ENCODE measurements at places on chromosomes 6 and 20.

DNA sequence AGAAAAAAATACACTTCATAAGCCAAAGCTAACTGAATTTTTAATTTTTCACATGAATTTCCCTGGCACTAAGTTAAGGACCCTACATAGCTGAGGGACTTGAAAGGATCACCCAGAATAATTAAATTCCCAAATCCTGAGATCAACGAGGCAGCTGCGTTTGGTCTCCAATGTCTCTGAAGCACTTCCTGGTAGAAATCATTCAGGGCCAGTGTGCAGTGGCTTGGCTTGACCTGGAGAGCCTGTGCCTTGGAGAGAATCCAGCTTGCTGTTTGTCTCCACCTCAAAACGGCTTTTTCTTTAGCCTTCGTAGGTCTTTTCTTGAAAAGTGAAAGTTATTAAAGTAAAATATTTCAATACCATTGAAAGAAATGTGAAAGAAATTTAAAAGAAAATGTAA is 92.4 kb downstream of the SMOC2 start:
- no peak for DNase-seq

GRCh38 chr6:137970368-137970767 is 103.3 kb downstream of the TNFAIP3 start:
- DNase-seq: no peak

- no peak for DNase-seq
Measured at GRCh38 chr6:123931928-123932327, 128.3 kb downstream of the NKAIN2 start.

DNA sequence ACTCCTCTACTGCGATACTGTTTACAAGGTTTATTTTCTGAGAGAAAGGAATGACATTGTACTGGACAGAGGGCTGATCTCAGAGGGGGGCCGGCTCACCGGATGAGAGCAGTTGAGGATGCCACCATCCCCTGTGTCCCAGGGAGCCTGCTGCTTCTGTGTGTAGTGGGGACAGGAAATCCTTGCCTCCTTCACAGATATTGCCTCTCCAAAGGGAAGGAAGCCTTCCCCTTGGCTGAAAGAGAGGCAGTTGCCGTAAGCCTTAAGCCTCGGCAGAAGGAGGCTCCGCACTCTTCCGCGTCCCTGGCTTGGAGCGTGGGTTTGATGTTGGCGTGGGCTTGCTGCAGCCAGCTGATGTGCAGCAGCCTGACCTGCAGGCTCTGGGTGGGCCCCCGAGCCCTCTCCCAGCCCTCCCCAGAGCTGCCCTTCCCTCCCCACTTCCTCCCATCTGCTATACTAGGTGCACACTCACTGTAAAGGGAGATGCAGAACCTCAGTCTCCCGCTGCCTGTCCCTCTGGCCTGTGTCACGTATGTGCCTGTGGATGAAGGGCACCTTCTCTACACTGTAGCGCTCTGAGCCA is 45.7 kb upstream of the RPS6KA2 start:
- no peak for DNase-seq

GRCh38 chr20:9500121-9500520 is 14.3 kb upstream of the LAMP5 start:
- DNase-seq: no peak

- DNase-seq: peak; percentile 68
Measured at GRCh38 chr6:46491201-46491627, at the start of gene RCAN2. TSS of gene RCAN2 (minus strand) at chr6:46491449.

DNA sequence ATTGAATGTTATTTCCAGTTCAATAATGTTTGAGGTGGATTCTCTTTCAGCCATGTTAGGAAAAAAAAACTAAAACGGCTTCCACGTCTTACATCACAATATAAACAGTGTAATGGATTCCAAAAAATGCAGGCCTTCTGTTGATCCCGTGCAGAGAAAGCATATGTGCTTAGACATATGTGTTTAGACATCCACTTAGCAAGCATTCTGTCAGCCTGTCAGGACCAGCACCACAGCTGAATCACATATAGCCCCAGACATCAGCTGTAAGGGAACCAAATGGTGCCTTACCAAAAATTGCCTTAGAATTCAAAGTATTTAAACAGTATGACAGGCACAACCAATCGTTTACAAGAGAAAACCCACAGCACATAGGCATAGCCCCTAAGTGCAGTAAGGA is 304.9 kb downstream of the EYA4 start:
- no peak for DNase-seq

DNA sequence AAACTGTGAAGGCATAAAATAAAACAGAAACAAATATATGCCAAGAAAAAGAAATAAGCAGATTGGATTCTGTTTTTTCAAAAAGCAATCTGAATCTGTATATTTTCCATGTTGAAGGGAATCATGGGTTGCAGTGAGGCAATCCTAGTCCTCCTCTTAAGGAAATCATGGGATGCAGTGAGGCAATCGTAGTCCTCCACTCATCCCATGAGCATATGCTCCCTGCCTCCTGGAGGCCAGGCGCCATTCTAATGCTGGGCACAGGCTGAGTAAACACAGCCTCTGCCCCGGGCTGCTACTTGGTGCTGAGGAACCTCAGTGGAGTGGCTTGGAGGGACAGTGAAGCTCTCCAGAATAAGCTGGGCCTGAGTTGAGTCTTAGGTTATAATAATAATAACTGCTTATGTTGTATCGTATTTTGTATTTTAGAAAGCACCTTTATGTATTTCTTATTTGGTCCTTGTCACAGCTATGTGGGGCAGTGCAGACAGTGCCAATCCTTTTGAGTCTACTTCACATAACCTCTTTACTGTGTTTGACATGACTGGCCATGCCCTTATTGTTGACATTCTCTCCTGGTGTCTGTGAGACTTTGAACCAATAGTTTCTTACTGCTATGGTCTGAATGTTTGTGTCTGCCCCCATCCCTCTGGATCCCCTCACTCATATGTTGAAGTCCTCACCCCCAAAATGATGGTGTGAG is 56.6 kb upstream of the CITED2 start:
- DNase-seq: no peak

GRCh38 chr20:38404016-38404415 is 31.1 kb downstream of the SNHG17 start:
- DNase-seq: no peak

DNA sequence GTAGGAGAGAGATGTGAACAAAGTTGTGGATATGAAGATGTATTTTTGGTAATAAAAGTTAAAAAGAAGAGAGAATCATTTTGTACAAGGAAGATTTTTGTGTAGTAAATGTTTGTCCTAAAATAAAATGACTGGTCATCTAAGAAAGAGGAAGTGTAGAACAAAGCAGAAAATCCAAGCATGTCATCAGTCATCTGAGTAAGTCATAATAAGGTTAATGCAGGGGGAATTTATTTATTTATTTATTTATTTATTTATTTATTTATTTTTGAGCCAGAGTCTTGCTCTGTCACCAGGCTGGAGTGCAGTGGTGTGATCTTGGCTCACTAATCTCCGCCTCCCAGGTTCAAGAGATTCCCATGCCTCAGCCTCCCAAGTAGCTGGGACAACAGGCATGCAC is 15.7 kb upstream of the CGA start:
- no peak for DNase-seq

- no peak for DNase-seq
Measured at GRCh38 chr20:574297-574942, 30.8 kb upstream of the CSNK2A1 start.

GRCh38 chr6:44701038-44701636 is 313.6 kb downstream of the CDC5L start:
- DNase-seq: no peak

GRCh38 chr20:2303673-2304072 is 7.9 kb downstream of the TGM3 start:
- DNase-seq: no peak

- DNase-seq: no peak
Measured at GRCh38 chr20:13102237-13102636, 93.5 kb downstream of the SPTLC3 start.

DNA sequence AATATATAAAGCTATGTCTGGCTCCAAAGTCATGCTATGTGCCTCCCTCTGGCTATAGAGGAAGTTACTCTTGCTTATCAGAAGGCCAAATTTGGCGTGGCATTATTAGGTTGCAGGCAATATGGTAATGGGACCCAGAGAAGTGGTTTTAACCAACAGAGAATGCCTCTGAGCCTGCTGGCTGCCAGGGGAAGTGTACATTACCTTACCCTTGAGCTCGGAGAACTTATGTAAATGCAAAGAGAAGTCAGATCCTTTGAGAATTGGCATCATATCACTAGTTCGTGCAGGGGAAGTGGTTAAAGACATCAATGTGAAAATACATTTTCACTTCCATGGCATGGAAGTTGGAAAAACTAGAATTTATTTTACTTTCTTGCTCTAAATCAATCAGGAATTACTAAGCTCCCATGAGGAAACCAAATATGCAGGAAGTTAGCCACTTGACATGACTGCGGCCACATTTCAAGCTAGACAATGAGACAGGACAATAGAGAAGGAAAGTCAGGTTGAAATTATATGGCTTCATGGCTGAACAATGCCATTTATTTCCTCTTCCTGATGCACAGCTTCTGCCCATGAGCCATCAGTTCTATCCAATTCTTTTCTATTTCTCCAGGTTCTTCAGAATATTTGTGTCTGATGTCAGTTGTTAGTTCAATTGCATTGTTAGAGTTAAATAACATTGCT is 134.0 kb upstream of the PHACTR1 start:
- no peak for DNase-seq

- DNase-seq: no peak
Measured at GRCh38 chr20:25321262-25321831, 69.3 kb downstream of the ABHD12 start.

- no peak for DNase-seq
Measured at GRCh38 chr6:142886431-142887170, 58.4 kb downstream of the HIVEP2 start.

DNA sequence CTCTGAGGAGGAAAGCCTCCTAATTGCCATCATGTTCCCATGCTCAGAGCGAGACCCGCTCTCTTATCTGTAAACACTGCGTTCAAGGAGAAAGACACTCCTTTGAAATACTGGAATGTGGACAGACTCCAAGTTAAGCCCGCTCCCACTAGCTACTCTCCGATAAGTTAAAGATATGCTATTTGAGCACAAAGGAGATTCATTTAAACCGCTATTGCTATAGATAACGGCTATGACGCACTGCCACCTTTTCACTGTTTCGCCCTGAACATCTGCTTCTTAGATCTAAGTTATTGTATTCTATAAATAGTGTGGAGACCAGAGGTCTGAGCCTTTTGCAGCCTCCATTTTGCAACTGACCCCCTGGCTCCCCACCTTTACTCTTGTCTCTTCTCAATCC is 82.3 kb downstream of the GPX5 start:
- DNase-seq: no peak

DNA sequence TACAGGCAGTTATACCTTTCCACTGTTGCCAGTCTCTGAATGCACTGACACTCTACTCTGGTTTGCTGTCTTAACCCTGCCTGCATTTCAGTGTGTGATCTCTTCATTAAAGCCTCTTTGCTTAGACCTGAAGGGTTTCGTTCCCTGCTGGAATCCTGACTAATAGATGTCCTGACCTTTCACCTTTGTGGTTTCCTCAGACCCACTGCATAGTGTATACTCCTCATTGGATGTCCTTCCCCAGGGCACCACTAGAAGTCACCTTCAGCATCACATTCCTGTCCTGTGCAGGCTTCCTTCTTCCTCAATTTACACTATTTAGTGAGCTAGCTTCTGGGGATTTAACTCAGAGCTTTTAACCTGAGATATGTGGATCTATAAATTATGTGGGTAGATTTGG is 120.6 kb downstream of the RCAN2 start:
- DNase-seq: no peak

- DNase-seq: no peak
Measured at GRCh38 chr6:127971945-127972391, 71.1 kb upstream of the THEMIS start.

GRCh38 chr6:105608711-105609374 is 206.0 kb upstream of the PREP start:
- no peak for DNase-seq

GRCh38 chr20:32984196-32984595 is 20.0 kb downstream of the SUN5 start:
- DNase-seq: peak; percentile 48

DNA sequence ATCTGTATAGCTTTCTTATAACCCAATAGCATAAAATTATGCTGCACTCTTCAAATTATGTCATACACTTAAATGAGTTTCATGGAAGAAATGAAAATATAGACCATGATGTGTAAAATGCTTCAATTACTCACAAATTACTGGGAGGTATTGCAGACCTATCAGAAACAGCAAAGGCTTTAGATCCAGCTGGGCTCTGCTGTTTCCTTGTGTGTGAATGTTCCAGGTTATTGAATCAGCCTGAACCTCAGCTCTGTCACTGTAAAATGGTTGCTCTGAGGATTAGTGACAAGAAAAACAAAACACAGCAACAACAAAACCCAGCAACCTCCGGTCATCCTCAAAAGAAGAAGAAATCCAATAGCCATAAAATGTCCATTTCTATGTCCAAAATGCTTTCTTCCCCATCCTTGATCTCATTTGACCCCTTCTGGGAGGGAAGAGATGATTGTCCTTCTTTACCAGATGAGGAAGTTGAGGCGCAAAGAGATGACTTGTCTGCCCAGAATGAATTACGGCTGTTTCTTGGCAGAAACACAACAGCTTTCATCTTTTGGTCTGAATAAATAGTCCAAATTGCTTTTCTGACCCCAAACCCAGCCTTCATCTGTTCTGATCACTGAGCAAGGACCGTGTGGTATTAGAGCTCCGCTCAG is 42.2 kb upstream of the TGM6 start:
- no peak for DNase-seq
